ENCODE measurements at places on chromosomes 4 and X.

GRCh38 chr4:89836897-89837384 is at the start of gene SNCA:
SNCA (minus strand) TSS chr4:89837161; CDS start chr4:89835667, 1,494 bp downstream.
- DNase-seq, result peak; percentile 36

- peak; percentile 3 for DNase-seq
Measured at GRCh38 chrX:23616361-23616760, 50.9 kb upstream of the PRDX4 start.

DNA sequence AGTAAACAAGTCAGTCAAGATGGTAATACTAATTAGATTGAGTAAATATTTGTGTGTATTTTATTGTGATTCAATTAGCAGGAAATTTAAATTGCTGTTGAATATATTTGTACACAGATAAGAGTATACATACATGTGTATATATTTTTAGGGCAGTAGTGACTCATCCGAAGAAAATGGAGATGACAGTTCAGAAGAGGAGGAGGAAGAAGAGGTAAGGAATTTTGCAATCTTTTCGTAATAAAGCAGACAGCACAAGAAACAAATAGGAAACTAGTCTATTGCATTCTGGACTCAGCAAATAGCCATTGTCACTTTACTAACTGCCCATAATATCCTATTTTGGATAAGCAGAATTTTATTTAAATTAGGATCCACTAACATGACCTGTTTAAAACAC is 6.6 kb downstream of the IBSP start:
- no peak for DNase-seq

GRCh38 chr4:185666156-185666555 is 130.8 kb upstream of the PDLIM3 start:
- DNase-seq, result no peak

DNA sequence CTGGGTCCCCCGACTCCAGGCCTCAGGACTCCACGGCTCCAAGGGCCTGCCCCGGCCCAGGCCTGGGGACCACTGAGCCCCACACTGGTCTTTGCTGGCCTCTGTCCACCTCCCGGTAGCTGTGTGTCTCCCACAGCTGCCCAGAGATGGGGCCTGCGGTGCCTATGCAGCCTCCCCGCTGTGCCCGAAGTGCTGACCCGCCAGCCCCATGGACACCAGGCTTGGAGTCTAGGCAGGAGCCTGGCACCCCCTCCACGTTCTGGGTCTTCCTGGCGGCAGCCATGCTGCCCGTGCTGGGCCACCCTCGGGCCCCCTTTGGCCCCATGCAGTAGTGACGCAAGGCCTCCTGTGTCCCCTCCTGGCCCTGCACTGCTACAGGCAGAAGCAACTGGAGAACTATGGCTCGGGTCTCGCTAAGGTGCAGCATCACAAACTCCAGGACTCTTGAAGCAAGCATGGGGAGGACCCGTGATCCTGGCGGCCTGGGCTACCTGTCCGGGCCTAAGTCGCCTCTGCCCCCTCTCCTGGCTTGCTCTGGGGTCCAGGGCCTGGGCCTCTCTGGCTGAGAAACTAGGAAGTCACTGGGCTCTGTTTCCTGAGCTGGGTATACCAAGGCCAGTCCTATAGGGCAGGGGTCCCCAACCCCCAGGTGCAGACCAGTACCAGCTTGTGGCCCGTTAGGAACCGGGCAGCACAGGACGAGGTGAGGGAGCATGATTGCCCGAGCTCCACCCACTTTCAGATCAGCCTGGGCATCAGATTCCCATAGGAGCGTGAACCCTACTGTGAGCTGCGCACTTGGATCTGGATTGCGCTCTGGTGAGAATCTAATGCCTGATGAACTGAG is 917 bp downstream of the MYL5 start:
- no peak for DNase-seq

GRCh38 chr4:95114521-95114920 is 356.8 kb downstream of the BMPR1B start:
- DNase-seq, result no peak

DNA sequence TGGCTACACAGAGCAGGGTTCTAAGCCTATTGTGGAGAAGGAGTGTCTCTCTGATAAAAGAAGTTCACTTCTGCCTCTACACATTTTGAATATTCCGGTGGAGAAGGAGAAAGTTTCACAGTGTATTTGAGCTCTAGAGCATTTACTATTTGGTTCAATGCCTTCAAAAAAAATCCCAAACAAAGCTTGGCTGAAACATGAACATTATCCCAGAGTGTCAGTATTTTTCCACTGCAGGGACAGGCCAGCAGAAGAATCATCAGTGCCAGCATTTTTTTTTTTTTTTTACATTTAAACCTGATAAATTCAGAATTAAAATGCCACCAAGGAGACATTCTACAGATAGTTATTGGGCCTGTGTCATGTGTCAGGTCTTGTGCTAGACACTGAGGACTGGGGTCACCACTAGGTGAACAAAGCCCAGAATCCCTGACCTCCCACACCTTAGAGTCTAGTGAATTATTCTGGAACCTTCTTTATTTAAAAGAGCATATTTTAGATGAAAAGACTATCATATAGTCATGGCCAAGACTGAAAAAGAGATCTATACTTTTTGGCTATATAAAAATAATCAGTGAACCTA is 48.0 kb upstream of the NAP1L5 start:
- no peak for DNase-seq

GRCh38 chr4:100799761-100800539 is 282.1 kb upstream of the EMCN start:
- DNase-seq, result no peak

DNA sequence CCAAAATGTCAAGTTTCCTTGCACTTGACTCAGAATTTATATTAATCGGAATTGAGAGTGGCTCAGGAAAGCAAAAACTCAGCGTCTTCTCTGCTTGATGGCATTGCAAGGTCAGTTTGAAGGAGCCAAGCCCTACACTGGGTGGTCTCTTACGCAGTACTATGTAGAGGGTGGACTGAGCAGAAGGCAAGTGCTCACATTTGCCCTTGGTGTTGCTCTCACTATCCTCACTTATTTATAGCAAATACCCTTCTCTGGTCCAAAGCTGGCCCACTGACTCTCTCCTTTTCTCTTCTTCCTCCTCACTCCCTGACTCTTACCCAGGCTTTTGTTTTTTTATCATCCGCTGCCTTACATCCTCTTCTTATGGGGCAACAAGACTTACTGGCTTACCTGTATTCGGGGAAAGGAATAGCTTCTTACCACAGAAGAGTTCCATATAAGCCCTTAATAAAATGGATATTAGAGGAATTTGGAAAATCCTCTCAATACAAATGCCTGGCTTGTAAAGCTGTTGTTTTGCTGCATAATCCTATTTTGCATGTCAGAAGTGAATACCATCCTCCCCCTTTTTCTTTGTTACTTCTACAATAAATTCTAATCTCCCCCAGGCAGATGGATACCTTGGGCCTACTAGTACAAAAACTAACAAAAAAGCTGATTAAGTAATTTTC is 24.8 kb upstream of the GATB start:
- DNase-seq, result no peak

GRCh38 chrX:130091980-130092522 is 18.2 kb downstream of the ELF4 start:
- DNase-seq, result peak; percentile 92

DNA sequence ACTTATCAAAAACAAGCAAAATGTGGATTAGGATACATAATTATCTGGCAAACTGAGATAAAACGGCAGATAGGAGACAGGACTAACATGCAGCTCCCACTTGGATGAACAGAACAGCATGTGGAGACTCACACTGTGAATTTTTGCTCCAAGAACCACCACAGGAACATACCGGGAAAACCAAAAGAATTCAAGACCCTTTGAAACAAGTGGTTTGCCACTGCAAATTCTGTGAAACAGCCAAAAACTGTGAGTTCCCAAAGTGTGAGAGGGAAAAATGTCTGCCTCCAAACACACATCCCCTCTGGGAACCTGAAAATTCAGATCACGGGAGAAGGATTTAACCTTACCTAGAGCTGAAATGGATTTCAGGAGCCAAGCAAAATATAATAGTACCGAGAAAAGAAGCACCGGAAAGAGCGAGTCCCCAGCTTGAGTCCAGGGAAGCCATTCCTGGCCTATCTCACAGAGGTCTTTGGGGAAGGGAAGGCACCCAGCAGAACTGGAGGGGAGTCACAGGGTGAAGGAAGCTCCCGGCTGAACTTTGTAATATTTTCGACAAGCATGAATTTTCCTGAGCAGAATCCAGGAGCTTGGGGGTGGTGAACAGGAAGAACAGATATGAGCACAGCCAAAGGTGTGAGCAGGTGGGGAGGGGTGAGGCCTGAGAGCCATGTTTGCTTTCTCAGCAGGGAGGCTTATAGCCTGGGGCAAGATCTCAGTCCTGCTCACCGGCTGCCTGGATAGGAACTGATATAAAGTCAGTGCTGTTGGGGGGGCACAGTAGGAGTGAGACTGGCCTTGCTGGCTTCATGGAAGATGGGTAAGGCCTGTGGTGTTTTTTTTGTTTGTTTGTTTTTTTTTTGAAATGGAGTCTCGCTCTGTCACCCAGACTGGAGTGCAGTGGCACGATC is 23.9 kb downstream of the MANBA start:
- DNase-seq, result no peak

- no peak for DNase-seq
Measured at GRCh38 chr4:85058551-85058950, 92.1 kb upstream of the WDFY3 start.

DNA sequence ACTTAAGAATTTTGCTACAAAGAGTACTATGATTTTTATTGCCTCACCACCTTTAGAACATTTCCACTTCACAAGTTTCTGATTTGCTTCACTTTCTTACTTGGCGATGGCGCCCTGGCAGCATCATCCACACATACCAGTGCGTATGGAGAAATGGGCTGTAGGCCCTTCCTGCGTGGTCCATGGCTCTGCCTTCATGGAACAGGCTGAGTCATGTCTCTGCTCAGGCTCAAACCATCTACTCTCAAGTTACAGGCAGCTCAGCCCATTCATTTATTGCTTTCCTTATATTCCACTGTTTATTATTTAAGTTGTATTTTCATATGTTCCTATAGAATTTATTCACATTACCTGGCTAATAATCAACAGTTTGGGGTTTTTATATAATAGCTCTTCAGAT is 21.1 kb downstream of the CASP3 start:
- no peak for DNase-seq

DNA sequence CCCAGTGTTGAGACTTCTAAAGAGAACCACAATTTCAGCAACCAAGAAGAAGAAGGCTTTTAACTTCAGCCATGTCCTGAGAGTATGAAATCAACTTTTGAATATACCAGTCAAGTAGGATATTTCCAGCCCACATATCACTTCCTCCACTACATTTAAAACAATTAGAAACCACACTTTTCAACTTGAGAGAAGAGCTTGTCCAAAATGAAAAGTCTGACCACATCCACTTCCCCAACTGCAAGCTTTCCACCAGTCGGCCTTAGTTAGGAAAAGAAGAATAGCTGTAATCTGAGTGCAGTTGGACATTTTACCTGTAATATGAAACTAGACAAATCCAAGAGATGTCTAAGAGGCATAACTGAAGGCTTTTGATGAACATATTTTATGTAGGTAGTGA is 101.9 kb upstream of the SLC7A11 start:
- DNase-seq, result no peak

DNA sequence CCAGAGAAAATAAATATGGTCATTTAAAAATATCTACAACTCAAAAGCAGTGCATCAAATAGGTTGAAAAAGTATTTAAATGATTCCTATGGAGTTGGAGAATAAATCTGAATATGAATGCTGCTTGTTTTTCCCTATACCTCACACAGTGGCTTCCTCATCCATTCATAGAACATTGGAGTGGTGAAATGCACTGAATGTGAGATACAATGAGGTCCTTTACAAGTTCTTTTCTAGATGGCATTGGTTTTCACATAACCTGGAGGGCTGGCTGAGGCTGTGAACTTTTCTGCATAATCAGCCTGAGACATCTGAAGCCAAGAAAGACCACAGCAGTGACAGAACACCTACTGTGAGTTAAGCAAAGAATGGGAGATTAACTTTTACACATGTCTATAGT is 279.1 kb upstream of the NRK start:
- no peak for DNase-seq

DNA sequence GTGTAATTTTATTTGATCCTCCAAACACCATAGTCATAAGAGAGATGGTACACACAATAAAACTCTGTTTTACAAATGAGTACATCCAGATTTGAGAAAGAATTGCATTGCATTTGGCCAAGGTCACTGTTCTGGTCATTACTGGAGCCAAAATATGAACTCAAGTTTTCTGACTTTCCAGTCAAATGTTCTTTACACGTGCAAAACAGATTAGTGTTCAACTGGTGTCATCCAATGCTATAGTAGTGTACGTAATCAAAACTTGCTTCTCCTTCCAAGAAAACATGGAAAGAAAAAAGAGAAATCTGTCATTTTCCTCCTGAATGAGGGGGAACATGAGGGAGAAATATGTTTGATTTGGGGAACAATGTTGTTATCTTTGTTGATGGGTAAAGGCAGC is 291.9 kb downstream of the NAF1 start:
- no peak for DNase-seq

GRCh38 chr4:62460329-62460728 is 1260.2 kb downstream of the ADGRL3 start:
- no peak for DNase-seq

DNA sequence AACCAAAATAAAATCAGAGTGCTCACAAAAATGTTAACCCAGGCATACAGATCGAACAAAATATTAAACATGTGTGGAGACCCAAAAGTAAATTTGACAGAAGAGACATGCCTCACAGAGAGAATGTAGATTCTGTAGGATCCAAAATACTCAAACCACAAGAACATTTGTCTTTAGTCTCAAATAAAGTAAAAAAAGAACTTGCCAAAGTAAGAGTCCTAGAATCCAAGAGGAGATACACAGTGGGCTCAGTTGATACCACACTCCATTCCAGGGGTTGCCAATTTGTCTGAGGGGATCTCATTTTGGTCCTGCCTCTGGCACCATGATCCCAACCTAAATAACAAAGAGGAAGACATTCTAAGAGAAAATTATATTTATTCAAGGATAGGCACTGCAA is 316.4 kb downstream of the GALNTL6 start:
- DNase-seq, result no peak

GRCh38 chr4:10647846-10648245 is 36.7 kb downstream of the CLNK start:
- no peak for DNase-seq

GRCh38 chr4:183158062-183158461 is 59.0 kb downstream of the WWC2 start:
- DNase-seq, result no peak

DNA sequence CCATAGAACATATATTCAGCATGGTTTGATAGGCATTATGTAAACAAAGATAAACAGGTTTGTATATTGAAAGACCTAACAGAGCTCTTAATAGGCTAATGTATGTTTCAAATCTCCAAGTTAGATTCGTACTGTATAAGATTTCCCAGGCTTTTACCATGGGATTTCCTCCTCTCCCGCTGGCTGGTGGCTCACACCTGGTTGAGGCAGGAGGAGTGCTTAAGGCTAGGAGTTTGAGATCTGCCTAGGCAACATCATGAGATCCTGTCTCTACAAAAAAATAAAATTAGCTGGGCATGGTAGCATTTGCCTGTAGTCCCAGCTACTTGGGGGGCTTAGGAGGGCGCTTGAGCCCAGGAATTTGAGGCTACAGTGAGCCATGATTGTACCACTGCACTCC is 5.4 kb downstream of the CPE start:
- no peak for DNase-seq

- DNase-seq, result no peak
Measured at GRCh38 chr4:17584521-17585213, 7.7 kb downstream of the LAP3 start.

Measured in B cell (primary cell).